ENCODE measurements at places on chromosomes 13 and 19. TPM values are rescaled to one million over a fixed set of nuclear protein-coding genes. Genes with fewer than 3 reads are reported as not detected.

The CRLF1 gene
- 4.5 TPM for total RNA-seq

The LCP1 gene
- 52.7 TPM for total RNA-seq

The CGB5 gene
- not detected for total RNA-seq

The GPC5 gene
- total RNA-seq = 2.5 TPM

The SPIB gene
- 2.9 TPM for total RNA-seq

The CEACAM21 gene
- 2.5 TPM for total RNA-seq

The LRRC25 gene
- 8.2 TPM for total RNA-seq

The N4BP2L2 gene
- 260 TPM for total RNA-seq

All from sciatic nerve (tissue), 2 donors.